Colonic mucosa (tissue), 4 donors: ENCODE measurements at places on chromosomes 1 and 21.

DNA sequence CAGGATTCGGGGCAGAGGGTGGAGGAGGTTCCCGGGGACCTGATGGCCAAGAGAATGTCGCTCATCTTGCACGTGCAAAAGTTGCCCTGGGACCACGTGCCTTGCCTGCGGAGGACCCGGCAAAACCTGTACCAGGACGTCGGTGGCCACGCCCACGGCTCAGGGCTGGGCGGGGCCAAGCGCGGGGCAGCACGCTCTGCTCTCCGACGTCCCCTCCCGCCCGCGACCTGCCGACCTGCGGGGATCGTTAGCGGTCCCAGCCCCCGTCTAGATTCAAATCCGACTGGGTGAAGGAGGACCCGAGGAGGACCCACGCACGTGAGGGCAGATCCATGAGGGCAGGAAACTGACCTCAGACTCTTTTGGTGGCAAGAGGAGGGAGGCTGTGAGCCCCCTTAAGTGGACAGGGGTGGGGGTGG, at the start of gene C1orf167:
Gene C1orf167, plus strand, starts transcription at position 206 of the 419 bp plus-strand sequence. CDS start 2,208 bp downstream, outside the sequence.
- H3K4me1 ChIP-seq, result no peaks in the 10 kb centered on the region
- no peaks in the 10 kb centered on the region for H3K36me3 ChIP-seq
- H3K4me3 ChIP-seq, result no peak within 1 kb of the TSS
- no peak within 1 kb of the TSS for H3K27ac ChIP-seq

DNA sequence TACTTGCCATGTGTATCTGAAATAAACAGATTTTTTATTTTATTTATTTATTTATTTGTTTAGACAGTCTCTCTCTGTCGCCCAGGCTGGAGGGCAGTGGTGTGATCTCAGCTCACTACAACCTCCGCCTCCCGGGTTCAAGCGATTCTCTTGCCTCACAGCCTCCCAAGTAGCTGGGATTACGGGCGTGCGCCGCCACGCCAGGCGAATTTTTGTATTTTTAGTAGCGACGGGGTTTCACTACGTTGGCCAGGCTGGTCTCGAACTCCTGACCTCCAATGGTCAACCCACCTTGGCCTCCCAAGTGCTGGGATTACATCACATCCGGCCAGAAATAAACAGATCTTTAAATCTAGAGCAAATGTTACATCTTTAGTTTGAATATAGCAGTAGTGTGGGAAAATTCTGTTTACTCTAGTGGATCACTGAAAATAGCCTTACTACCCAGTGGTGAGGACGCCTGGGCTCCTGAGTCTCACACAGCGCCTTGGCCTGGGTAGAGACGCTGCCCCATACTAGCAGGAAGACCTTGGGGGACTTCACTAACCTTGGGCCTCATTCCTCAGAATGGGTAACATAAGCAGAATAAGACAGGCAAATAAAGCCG, 709 bp downstream of the GART start:
- DNase-seq, result peak; percentile 31
- no peaks in the 10 kb centered on the region for H3K27me3 ChIP-seq
- H3K4me3 ChIP-seq, result peak overlapping the region; percentile 59
- peak overlapping the region; percentile 99 for H3K27ac ChIP-seq
- H3K36me3 ChIP-seq, result no peaks in the 10 kb centered on the region

DNA sequence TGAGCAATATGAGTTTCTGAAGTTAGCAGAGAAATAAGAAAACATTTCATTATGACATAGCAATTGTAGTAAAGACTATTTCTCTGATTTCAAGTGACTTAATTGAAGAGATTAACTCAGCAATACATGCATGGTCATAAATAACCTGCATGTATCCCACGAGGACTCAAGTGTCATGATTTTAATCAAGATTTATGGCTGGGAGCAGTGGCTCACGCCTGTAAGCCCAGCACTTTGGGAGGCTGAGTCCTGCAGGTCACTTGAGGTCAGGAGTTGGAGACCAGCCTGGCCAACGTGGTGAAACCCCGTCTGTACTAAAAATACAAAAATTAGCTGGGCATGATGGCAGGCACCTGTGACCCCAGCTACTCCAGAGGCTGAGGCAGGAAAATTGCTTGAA, 311.9 kb upstream of the PLD5 start:
- no peak overlapping the region for H3K27ac ChIP-seq
- no peaks in the 10 kb centered on the region for H3K36me3 ChIP-seq
- H3K4me3 ChIP-seq, result no peak overlapping the region
- DNase-seq, result no peak
- no peaks in the 10 kb centered on the region for H3K27me3 ChIP-seq

- H3K36me3 ChIP-seq, result no peaks in the 10 kb centered on the region
- peak; percentile 60 for DNase-seq
- no peaks in the 10 kb centered on the region for H3K27me3 ChIP-seq
- no peaks in the 10 kb centered on the region for H3K4me1 ChIP-seq
These were observed 74.1 kb upstream of the IRF2BP2 start for GRCh38 chr1:234683861-234684632.

- peak; percentile 86 for DNase-seq
- H3K27ac ChIP-seq, result no peak overlapping the region
- H3K27me3 ChIP-seq, result no peaks in the 10 kb centered on the region
- H3K4me3 ChIP-seq, result no peak overlapping the region
These were observed 9.0 kb upstream of the FAM131C start for GRCh38 chr1:16082283-16083038.

DNA sequence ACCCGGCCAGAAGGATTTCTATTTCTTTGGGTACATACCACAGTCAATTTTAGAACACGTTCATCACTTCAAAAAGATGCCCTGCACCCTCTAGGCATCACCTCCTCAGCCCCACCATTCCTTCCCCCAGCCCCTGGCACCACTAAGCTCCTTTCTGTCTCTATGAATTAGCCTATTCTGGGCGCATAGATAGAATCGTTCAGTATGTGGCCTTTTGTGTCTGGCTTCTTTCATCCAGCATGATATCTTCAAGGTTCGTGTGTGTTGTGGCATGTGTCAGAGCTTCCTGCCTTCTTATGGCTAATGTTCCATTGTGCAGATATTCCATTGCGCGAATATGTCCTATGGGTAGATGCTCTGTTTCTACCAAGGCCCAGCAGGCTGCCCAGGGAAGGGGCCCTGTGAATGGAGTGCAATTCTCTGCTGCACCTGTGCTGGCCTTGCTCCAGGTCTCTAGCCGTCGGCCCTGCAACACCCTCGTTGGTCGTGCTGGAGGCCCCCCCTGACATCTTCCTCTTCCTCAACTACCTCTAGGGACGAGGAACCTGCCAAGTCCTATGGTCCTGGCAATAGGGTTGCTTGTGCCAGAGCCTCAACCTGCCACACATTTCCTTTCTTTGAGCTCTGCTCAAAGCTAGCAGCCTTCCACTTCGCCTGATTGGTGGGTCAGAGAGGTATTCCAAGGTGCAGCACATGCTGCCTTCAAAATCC, 113.5 kb downstream of the RIPK4 start:
- H3K27me3 ChIP-seq, result no peaks in the 10 kb centered on the region
- no peak overlapping the region for H3K27ac ChIP-seq
- no peaks in the 10 kb centered on the region for H3K36me3 ChIP-seq
- H3K4me3 ChIP-seq, result no peak overlapping the region
- DNase-seq, result no peak

GRCh38 chr1:241972703-241973369, 15.3 kb downstream of the BECN2 start:
- H3K27me3 ChIP-seq, result no peaks in the 10 kb centered on the region
- no peak overlapping the region for H3K4me3 ChIP-seq
- no peak for DNase-seq
- H3K27ac ChIP-seq, result no peak overlapping the region

DNA sequence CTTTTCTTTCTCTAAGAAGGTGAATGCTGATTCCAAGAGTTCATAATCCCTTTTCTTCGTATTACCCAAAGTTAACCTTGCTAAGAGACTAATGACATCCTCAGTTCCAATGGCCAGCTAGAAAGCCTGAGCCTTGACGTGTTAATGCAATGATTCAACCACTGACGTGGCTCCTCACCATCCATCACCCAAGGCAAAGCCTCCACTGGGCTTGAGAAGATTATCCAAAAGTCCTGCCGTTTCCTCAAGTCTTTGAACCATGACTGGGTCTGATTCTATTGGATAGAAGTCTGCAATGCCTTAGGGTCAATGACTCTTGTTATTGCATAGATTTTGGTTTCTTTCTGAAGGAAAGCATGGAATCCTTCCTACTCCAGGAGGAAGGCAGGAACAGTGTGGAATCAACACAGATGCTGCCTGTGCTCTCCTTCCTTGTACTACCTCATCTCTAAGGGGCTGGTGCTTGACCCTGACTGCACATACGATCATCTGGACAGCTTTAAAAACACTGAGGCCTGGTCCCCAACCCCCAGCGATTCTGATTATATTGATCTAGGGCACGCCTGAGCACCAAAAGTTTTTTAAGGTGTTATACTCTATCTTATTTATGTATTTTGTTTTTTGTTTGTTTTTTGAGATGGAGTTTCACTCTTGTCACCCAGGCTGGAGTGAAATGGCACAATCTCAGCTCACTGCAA, 69.3 kb upstream of the ANGPTL1 start:
- no peaks in the 10 kb centered on the region for H3K27me3 ChIP-seq
- no peak overlapping the region for H3K4me3 ChIP-seq
- DNase-seq, result peak; percentile 14
- no peaks in the 10 kb centered on the region for H3K4me1 ChIP-seq
- peak overlapping the region; percentile 28 for H3K27ac ChIP-seq

DNA sequence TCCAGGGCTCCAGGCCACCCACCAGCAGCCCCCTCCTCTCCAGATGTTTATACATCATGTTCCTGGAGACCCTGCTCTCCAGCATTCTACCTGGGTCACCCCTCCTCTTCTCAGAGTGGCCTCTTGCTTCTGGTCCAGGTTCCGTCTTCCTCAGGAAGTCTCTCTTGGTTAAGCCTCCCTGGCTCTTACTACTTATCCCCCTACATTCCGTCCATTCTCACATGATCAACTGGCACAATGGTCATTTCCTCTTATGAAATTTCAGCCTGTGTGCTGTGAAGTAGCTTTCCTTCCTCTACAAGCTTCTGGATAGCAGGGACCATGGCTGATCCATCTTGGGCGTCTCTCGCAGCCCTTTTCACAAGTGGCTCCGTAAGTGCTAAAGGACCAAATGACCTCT, 33.9 kb upstream of the ATP2B4 start:
- no peak overlapping the region for H3K4me3 ChIP-seq
- no peaks in the 10 kb centered on the region for H3K36me3 ChIP-seq
- H3K27me3 ChIP-seq, result no peaks in the 10 kb centered on the region
- H3K27ac ChIP-seq, result no peak overlapping the region

DNA sequence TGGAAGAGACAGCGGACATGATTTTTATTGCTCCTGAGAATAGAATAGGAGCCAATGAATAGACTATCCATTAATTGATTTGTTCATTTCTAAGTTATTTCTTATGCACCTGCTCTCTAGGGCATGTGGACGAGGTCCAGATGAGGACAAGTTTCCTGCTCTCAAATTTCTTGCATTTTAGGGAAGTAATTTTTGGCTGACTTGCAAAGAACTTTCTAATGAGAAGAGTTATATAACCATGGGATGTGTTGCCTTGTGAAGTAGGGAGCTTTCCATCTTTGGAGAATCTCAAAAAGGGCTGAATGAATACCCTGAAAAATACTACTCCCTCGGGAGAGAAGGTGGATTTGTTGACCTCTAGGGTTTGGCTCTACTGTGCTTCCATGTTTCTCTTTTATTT, 243.0 kb downstream of the KIF26B start:
- no peak for DNase-seq
- no peaks in the 10 kb centered on the region for H3K36me3 ChIP-seq
- no peaks in the 10 kb centered on the region for H3K4me1 ChIP-seq
- H3K27ac ChIP-seq, result no peak overlapping the region
- peaks cover 11% of the 10 kb centered on the region for H3K27me3 ChIP-seq
- no peak overlapping the region for H3K4me3 ChIP-seq

- H3K36me3 ChIP-seq, result no peaks in the 10 kb centered on the region
- no peaks in the 10 kb centered on the region for H3K4me1 ChIP-seq
- DNase-seq, result no peak
- H3K27ac ChIP-seq, result no peak overlapping the region
- H3K27me3 ChIP-seq, result no peaks in the 10 kb centered on the region
These were observed 8.1 kb upstream of the PLEKHM2 start for GRCh38 chr1:15676010-15676409.

DNA sequence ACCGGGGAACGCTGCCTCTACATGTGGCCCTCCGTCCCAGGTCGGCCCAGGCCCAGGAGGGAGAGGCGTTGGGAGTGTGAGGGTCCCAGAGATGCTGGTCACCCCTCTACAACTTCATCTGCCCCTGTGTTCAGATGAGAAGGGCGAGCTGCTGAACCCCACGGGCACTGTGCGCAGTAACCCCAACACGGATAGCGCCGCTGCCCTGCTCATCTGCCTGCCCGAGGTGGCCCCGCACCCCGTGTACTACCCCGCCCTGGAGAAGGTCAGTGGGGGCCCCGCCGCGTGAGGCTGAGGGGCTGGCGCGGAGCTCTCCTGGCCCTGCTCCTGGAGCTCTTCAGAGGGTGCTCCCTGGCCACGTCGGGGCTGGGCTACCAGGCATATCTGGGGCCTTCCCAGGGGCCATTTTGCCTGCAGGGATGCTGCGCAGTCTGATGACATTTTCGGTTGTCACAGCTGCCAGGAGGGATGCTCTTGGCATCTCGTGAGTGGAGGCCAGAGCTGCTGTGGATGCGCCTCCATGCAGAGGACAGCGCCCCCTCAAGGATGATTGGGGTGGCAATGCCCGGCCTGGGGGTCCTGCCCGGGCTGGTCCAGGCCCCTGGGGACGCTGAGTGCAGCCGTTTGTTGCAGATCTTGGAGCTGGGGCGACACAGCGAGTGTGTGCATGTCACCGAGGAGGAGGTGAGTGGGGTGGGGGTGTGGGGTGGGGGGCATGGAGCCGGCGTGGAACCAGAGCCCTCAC, 68.6 kb downstream of the PIK3CD start:
- no peak overlapping the region for H3K4me3 ChIP-seq
- H3K27me3 ChIP-seq, result no peaks in the 10 kb centered on the region
- H3K27ac ChIP-seq, result no peak overlapping the region
- no peaks in the 10 kb centered on the region for H3K4me1 ChIP-seq

DNA sequence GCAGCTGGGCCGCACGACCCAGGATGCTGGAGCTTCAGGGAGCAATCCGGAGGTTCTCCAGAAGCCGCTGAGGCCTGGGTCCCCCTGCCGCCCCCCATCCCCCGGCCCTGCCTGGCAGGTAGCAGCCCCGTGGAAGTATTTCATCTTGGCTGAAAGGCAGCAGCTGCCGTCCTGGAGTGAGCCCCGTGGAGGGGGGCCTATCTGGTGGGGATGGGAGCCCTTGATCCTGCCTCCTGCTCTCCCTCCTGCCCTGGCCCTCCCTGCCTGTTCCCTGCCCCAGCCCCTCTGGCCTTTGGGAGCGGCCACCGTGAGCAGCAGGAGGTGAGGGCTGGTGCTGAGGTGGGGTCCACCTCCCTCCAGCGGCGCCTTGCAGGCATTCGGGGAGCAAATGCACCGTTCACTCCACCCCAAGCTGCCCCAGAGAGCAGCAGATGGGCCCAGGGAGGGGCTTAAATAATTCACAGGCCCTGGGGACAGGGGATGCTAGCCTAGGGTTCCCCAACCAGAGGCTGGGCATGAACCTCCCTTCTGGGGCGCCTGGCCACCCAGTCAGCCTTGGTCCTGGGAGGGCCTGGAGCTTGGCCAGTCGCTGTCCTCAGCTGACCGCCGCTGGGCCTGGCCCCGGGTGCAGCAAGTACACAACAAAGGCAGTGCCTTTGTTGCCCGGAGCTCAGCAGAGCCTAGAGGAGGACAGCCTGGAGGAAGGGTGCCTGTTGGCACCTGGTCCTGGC, 23.7 kb upstream of the PLCH2 start:
- no peaks in the 10 kb centered on the region for H3K4me1 ChIP-seq
- no peaks in the 10 kb centered on the region for H3K36me3 ChIP-seq
- no peaks in the 10 kb centered on the region for H3K27me3 ChIP-seq
- DNase-seq, result no peak
